HepG2 (cell line): ENCODE measurements at places on chromosomes 3 and 15.
A peak's percentile ranks its signal among the peaks of the same experiment; 100 is the strongest.

DNA sequence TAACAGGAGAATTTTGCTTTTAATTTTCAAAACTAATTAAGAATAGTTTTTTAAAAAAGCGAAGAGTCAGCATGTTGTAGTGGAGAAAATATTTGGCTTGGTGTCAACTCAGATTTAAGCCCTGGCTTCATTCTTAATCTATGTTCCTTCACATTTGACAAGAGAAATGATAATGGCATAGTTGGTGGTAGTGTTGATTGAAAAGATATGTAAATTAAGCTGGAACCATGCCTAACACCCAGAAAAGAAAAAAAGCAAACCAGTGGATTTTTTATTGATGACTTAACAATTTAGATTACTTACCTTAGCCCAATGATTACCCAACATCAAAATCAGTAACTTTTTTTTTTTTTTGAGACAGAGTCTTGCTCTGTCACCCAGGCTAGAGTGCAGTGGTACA lies 27.4 kb downstream of the TCAIM start:
- no peak for DNase-seq

DNA sequence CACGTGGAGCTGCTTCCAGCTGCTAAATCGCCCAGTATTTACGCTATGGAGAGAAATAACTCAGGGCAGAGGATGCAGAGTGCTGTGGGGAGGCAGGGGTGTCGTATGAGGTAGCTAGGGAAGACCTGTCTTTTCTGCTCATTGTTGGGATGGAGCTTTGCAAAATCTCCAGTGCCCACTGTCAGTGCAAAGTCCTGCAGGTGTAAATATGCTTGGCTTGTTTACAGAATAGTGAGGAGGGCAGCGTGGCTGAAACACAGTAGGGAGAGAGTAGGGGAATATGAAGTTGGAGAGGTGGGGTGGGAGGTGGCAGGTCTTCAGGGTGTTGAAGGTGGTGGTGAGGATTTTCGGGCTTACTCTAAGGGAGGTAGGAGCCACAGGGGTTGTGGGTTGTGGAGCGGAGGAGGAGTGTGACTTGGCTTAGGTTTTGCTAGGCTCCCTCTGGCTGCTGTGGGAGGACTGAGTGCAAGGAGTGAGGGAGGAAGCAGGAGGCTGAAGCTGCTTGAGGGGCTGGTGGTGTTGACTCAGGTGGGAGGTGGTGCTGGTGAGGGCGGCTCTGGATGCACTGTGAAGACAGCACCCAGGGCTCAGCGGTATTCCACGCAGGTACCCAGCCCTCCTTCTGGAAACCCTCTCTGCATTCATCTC lies 125.7 kb downstream of the FBLN2 start:
- DNase-seq = no peak

- no peak for DNase-seq
These were observed 131.8 kb upstream of the UBE2E2 start for GRCh38 chr3:23071296-23071695.

- no peak for DNase-seq
These were observed 252 bp downstream of the SIN3A start for GRCh38 chr15:75451202-75451673.

- DNase-seq = no peak
These were observed 123.4 kb upstream of the LRRN1 start for GRCh38 chr3:3675801-3676200.

DNA sequence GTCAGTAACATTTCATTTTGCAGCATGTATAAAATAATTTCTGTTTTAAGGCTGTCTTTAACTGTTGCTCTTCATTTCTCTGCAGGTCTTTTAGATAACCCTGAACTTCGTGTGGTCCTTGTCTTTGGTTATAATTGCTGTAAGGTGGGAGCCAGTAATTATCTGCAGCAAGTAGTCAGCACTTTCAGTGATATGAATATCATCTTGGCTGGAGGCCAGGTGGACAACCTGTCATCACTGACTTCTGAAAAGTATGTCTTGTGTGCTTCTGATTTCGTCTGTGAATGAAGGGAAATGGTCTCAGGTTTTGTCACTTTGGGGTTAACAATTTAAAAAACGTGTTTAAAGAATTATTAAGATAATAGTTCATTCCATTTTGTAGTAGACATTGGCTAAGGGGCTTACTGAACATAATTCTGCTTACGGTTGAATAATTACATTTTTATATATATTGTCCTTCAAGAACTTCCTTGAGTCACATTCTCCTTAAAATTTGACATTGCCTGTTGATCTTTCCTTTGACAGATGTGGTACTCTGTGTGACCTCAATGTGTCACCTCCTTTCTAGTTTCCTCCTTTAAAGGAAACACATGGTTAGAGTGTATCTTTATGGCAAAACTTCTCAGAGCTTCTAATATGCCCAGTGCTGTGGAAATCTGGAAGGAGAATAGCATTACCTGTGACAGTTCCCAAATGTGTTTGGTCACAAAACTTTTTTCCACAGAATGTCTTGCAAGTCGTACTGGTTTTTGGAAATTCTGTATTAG lies 26.3 kb downstream of the FBXO22 start:
- no peak for DNase-seq

- no peak for DNase-seq
These were observed 8.1 kb downstream of the TIPARP start for GRCh38 chr3:156682501-156682900.

DNA sequence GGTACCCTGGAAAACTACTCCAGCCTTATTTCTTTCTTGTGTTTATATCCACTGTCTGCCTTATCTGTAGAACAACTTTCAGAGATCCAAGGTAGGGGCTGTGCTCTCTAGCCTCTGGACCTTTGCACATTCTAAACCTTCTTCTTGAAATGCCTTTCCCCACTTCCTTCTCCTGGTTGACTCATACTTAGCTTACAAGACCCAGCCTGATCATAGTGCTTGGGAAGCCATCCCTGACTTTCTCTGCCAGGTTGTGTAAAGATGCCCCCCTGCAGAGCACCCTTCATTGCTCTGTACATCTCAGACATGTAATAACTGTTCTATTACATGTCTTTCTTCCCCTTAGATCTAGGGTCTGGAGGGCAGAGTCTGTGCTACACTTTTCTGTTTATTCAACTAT lies 50.1 kb downstream of the PPM1L start:
- no peak for DNase-seq

- no peak for DNase-seq
These were observed 534.6 kb upstream of the ROBO2 start for GRCh38 chr3:76505202-76505845.

GRCh38 chr3:27666708-27667107 lies 55.4 kb downstream of the EOMES start:
- DNase-seq = no peak

- peak; percentile 39 for DNase-seq
These were observed 61.2 kb downstream of the TSC22D2 start for GRCh38 chr3:150469031-150469930.

- no peak for DNase-seq
These were observed 176.9 kb downstream of the STAC start for GRCh38 chr3:36557021-36557707.
